ENCODE measurements at places on chromosomes 5 and 9.

DNA sequence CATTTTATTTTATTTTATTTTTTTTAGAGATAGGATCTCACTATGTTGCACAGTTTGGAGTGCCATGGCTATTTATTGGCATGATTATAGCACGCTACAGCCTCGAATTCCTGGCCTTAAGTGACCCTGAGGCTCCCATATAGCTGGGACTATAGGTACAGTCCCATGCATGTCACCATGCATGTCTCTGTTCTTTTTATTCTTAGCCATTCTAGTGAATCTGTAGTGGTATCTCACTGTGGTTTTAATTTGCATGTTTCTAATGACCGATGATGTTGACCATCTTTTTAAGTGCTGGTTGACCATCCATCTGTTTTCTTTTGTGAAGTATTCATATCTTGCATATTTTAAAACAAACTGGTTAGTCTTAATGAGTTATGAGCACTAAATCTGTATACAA is 76.1 kb downstream of the SLC44A1 start:
- DNase-seq: no peak

DNA sequence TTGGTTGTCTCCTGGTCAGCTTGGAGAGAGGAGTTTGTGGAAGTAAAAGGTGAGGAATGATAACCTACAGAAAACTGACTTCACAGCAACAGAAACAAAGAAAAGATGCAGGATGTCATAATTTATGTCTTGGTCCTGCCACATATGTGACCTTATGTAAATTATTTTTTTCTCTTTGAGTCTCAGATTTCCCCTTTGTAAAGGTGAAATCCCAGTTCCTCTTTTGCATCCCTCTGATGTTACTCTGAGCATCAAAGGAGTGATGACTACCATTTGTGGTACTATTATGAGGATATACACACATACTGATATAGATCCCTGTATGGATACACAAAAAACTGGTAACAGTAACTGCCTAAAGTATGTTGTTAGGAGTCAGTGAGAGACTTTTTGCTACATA is 1.4 kb upstream of the THG1L start:
- DNase-seq: no peak

DNA sequence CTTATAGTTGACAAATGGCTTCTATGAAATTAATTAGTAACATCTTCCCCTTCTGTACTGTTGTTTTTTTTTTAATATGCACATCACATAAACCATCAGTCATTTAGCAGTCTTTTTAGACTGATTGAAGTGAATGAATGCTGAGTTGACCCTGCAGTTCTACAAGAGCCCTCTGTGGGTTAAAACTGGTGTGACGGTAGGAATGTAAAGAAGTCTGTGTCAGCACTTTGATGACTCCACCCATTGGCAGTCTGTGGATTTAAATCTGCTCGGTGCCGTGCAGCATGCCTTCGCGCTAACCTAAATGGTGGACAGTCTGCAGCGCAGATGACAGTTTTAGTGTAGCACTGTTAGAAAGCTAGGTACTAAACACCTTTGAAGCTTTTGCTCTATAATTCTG is 3.1 kb downstream of the GTF3C4 start:
- peak; percentile 63 for DNase-seq

GRCh38 chr5:113056988-113057387 is 80.4 kb downstream of the DCP2 start:
- no peak for DNase-seq

DNA sequence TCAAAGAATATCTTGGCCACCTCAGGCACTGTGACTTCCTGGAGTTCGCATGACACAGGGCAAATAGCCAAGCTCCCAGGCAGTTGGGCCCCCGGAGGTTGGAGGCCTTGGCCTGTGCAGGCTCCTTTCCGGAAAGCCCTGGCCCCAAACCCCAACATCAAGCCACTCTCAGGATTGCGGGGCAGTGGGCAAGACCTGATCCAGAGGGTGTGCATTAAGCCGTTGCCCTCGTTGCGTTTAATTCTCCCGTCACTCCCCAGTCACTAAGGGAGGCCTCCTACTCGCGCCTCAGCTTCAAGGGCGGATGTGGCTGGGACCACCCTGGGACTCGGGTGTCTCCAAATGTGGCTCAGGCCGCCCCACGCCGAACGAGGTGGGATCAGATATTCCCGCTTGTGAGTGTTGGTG is 60.1 kb downstream of the TMEM174 start:
- DNase-seq: no peak
